ENCODE measurements at places on chromosomes 3 and 15.
A peak's percentile ranks its signal among the peaks of the same experiment; 100 is the strongest.

DNA sequence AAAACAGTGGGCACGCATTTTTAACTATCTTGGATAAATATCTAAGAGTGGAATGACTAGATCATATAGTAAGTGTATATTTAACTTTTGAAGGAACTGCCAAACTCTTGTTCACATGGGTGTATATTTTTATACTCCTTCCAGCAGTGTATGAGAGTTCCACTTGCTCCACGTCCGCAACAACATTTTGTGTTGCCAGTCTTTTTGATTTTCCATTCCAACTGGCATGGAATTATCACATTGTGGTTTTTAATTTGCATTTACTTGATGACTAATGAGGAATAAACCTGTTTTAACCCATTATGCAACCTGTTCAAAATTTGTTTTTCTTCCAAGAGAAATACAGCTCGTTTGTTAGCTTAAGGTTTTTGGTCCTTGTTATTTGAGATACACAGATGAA, 51.6 kb downstream of the ZNF621 start:
- peak; percentile 52 for DNase-seq

DNA sequence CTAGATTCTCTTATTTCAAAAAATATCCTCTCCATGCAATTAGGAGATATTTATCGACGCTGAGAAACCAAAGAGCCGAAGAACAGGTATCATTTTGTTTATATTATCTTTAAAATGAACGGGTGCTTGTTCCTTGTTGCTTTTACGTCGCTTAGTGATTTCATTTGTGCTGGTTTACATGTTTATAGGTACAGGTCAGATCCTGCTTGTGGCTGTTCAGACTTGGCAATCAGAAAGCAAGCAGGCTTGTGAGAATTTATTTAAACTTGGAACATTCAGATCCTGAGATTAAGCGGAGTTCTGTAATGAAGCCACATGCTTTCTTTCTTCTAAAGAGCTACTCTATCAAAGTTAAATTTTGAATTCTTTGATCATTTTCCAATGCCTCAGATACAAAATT, 43.0 kb upstream of the ATP2C1 start:
- DNase-seq: no peak

- no peak for DNase-seq
Observed at GRCh38 chr15:71245588-71245987, 130.3 kb downstream of the THSD4 start.

GRCh38 chr3:167718582-167718981, 16.1 kb downstream of the PDCD10 start:
- DNase-seq: no peak

DNA sequence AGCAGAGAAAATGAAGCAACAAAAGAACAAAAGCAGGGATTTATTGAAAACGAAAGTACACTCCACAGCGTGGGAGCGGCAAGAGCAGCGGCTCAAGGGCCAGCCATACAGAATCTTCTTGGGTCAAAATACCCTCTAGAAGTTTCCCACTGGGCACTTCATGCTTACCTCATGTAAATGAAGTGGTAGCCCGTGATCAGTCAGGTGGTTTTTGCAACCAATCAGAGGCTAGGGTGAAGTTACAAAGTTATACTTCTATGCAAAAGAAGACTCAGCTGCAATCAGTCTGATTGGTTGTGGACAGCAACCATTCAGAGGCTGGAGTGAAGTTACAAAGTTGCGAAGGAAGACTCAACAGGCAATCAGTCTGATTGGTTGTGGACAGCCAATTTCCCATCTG, 37.8 kb upstream of the TRH start:
- peak; percentile 90 for DNase-seq

DNA sequence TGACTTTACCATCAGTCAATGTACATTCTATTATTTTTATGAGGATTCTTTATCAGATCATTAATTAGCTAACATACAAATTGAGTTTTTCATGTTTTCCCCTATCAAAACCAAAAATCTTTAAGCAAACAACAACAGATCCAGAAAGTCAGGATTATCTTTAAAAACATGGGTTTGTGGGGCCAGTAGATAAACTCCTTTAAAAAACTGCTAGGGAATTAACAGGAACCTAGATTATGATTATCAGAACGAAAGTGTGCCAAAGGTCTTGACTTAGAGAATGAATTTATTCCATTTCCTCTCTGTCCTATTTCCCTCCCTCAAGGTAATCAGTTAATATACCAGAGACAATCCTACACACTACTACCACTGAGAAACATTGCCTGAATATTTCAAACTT, 13.2 kb upstream of the CCDC13 start:
- no peak for DNase-seq

GRCh38 chr15:66899555-66900350, 165.6 kb upstream of the SMAD3 start:
- peak; percentile 6 for DNase-seq

Measured in astrocyte (in vitro differentiated cells and primary cell).